Stimulated activated naive B cell treated with anti-CD40 and anti-IgM and Interleukin-4, amounts not matched to agents 10 μg/mL and 1 μg/mL and 100 μg/mL, for 72 hours (primary cell): ENCODE measurements at places on chromosomes 6 and 20.
A peak's percentile ranks its signal among the peaks of the same experiment; 100 is the strongest.

GRCh38 chr6:26329763-26330511, 35.1 kb upstream of the BTN3A2 start:
- peaks cover 48% of the 10 kb centered on the region for H3K27me3 ChIP-seq
- peak overlapping the region; percentile 74 for H3K4me3 ChIP-seq
- peak overlapping the region; percentile 98 for H3K27ac ChIP-seq
- DNase-seq: peak; percentile 25
- H3K4me1 ChIP-seq: peaks cover 16% of the 10 kb centered on the region

GRCh38 chr6:16372029-16372776, 133.8 kb downstream of the GMPR start:
- no peak for DNase-seq
- H3K36me3 ChIP-seq: peaks cover 35% of the 10 kb centered on the region
- peaks cover 8% of the 10 kb centered on the region for H3K4me1 ChIP-seq
- H3K27me3 ChIP-seq: no peaks in the 10 kb centered on the region
- no peak overlapping the region for H3K4me3 ChIP-seq
- peak overlapping the region; percentile 72 for H3K27ac ChIP-seq

DNA sequence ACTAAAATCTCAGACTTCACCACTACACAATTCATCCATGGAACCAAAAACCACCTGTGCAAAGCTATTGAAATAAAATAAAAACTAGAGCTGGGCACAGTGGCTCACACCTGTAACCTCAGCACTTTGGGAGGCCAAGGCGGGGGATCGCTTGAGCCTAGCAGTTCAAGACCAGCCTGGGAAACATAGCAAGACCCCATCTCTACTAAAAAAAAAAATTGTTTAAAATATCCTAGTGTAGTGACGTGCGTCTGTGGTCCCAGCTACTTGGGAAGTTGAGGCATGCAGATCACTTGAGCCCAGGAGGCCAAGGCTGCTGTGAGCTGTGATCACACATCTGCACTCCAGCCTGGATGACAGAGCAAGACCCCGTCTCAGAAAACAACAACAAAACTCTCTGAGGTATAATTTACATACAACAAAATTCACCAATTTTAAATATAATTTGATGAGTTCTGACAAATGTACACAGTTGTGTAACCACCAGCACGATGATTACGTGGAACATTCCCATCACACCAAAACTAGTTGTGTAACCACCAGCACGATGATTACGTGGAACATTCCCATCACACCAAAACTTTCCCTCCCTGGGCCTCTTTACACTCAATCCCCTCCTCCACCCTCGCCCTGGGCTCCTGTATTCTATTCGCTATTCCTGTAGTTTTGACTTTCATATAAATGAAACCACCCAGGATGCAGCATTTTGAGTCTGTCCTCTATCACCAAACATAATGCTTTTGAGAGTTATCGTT, 107.5 kb downstream of the TAF4 start:
- no peak overlapping the region for H3K4me3 ChIP-seq
- H3K27ac ChIP-seq: no peak overlapping the region
- H3K4me1 ChIP-seq: no peaks in the 10 kb centered on the region
- no peaks in the 10 kb centered on the region for H3K36me3 ChIP-seq

GRCh38 chr6:122426597-122426996, 27.1 kb downstream of the HSF2 start:
- H3K27me3 ChIP-seq: no peaks in the 10 kb centered on the region
- peaks cover 49% of the 10 kb centered on the region for H3K36me3 ChIP-seq
- no peak for DNase-seq
- no peak overlapping the region for H3K27ac ChIP-seq

DNA sequence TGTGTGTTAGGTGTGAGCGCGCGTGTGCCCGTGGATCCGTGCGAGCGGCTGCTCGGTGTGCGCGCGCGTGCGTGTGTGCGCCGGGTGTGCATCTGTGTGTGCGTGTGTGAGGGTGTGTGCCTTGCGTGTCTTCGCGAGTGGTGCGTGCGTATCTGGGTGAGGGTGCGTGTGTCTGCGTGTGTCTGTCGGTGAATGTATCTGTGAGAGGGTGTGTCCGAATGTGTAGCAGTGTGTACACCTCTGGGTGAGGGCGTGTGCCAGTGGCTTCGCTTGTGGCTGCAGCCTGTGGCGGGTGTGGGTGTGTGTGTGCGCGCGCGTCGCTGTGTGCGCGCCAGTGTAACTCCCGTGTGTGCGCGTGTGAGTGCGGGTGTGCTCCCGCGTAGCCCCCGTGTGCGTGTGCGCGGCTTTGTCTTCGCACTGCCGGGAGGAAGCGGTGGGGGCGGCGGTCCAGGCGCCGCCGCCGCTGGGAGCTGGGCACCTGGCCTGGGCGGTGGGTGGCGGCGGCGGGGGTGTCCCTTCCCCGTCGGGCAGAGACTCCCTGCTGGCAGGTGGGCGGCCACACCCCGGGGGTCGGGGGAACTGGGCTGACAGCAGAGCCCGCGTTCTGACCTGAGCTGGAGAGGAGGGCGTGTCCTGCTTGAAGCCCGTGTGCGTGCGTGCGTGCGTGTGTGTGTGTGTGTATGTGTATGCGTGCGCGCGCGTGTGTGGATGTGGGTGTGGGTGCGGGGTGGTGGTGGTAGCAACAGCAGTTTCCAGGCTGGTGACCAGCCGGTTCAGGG, 61.3 kb upstream of the EPB41L1 start:
- peak overlapping the region; percentile 96 for H3K27ac ChIP-seq
- H3K36me3 ChIP-seq: peaks cover 8% of the 10 kb centered on the region
- peaks cover 38% of the 10 kb centered on the region for H3K27me3 ChIP-seq
- H3K4me3 ChIP-seq: peak overlapping the region; percentile 87

DNA sequence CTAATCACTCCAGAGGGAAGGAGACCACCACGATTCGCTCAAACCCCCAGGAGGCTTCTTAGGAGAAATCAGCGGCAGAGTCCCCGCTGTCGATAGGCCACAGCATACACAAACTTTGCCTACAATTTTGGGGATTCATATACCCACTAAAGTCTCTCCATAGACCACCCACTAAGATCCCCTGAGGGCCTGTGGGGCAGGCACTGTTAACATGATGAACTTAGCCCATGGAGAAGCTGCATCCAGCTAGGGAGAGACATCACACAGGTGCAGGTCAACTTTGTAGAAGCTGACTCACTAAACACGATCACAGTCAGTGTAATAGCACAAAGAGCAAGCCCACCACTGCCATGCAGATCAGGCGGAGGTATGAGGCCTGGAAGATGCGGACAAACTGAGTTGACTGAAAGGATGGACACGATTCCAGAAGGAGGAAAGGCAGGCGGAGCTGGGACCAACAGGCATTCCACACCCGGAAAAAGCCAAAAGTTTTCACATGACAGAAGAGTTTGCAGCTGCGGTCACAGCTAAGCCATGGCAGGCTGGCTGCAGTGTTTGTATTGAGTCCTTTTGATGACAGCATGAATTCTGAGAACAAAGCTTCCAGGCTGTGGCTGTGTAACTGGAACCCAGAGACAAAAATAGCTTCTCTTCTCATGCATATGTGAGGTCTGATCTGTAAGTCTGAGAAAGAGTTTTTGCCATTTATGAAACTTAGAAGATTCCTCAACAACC, 75.7 kb upstream of the QKI start:
- H3K27me3 ChIP-seq: peaks cover 28% of the 10 kb centered on the region
- no peak overlapping the region for H3K27ac ChIP-seq
- H3K4me3 ChIP-seq: no peak overlapping the region

DNA sequence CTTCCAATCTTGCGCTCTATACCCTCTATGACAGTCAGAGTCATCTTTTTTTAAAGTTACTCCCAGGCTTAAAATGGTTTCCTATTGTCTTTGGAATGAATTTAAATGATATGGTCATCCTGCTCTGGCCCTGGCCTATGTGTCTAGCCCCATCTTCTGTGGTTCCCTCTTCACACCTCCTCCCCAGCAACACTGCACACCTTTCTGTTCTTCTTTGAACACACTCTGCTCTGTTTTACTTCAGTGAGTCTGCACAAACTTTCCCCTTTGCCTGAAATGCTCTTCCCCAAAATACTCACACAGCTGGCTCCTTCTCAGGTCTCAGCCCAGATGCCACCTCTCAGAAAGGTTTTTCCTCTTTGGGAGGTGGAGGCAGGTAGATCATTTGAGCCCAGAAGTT, 132.7 kb downstream of the FYN start:
- peak overlapping the region; percentile 47 for H3K27ac ChIP-seq
- peaks cover 20% of the 10 kb centered on the region for H3K36me3 ChIP-seq
- no peaks in the 10 kb centered on the region for H3K27me3 ChIP-seq
- H3K4me1 ChIP-seq: peaks cover 64% of the 10 kb centered on the region
- no peak for DNase-seq

DNA sequence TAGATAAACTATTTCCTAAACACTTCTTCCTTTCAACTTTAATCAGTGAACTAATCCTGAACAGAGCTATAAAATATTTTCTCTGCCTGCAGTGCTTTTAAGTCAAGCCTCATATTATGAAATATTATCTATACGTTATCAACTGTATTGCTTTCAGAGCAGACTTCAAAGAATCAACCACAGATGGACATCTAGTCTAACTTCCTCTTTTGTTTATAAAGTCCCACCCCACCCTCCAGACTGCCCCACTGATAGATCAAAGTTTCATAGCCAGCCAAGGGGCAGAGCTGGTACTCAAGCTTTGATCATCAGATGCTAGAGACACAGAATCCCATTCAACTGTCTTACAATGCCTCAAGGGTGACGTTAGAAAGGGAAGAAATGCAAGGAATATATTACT, 308.3 kb downstream of the LAMA2 start:
- H3K27ac ChIP-seq: no peak overlapping the region
- H3K4me1 ChIP-seq: no peaks in the 10 kb centered on the region
- H3K36me3 ChIP-seq: no peaks in the 10 kb centered on the region
- H3K4me3 ChIP-seq: no peak overlapping the region
- H3K27me3 ChIP-seq: no peaks in the 10 kb centered on the region

GRCh38 chr6:105889902-105890301, 196.2 kb upstream of the PRDM1 start:
- H3K27ac ChIP-seq: no peak overlapping the region
- H3K4me1 ChIP-seq: peaks cover 29% of the 10 kb centered on the region
- H3K27me3 ChIP-seq: peaks cover 4% of the 10 kb centered on the region
- no peak overlapping the region for H3K4me3 ChIP-seq
- no peak for DNase-seq
